Bronchial epithelial cell (primary cell): ENCODE measurements at places on chromosomes 7 and 10.
A peak's percentile ranks its signal among the peaks of the same experiment; 100 is the strongest.

DNA sequence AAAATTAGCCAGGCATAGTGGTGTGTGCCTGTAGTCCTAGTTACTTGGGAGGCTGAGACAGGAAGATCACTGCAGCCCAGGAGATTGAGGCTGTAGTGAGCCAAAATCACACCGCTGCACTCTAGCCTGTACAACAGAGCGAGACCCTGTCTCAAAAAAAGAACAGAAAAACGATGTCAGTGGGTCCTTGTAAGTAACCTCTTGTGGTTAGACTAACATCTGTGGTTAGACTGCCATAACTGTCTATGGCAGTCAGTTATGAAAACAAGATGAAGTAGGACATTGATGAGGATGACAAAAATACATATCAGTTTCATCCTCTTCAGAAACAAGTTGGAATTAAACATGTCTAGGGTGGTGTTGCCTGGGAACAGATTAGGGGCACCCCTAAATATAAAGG, 53.3 kb downstream of the AKAP9 start:
- no peak for DNase-seq

DNA sequence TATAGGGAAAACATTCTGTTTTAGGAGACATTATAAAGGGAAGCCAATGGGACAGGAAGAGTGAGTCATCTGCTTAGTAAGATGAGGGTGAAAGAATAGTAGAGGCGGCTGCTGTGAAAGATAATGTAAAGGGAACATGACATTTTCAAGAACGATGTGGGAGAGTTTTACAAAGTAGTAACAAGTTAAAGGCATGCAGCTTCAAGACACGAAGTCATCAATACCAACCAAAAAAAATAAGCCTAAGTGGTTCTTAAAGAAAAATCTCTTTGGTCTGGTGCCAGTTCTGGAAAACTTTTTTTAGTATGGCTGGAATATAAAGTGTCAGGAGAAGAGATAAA, 6.1 kb downstream of the GSTO1 start:
- peak; percentile 86 for DNase-seq

GRCh38 chr7:29289156-29290021, 94.8 kb downstream of the CHN2 start:
- DNase-seq = no peak

GRCh38 chr7:32062150-32062549, 8.1 kb downstream of the PDE1C start:
- DNase-seq = peak; percentile 2

GRCh38 chr7:35331730-35332678, 78.1 kb upstream of the TBX20 start:
- DNase-seq = no peak

GRCh38 chr10:44335330-44336021, 49.4 kb downstream of the CXCL12 start:
- DNase-seq = no peak
